ENCODE measurements at places on chromosomes 12 and 14.

GRCh38 chr12:15796493-15797141 lies 7.4 kb upstream of the EPS8 start:
- no peak for DNase-seq

DNA sequence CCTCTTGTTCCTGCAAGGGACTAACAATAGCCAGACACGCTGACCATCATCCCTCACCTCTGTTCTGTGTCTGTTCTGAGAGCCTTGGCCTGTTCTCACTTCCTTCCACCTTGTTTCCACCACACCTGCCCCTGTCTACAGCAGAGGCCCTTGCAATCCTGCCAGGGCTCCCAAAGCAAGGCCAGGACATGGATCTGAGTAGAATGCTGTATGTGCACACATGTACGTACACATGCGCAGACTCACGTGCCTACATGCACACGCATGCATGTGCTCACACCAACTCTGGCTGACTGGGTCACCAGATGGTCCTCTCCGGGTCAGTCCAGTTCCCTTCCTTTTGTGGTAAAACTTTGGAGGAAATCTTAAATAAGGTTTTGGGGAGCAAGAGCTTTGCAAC lies 133.0 kb upstream of the C14orf180 start:
- no peak for DNase-seq

- DNase-seq = no peak
Measured at GRCh38 chr12:63787306-63787705, 7.6 kb downstream of the RXYLT1 start.

DNA sequence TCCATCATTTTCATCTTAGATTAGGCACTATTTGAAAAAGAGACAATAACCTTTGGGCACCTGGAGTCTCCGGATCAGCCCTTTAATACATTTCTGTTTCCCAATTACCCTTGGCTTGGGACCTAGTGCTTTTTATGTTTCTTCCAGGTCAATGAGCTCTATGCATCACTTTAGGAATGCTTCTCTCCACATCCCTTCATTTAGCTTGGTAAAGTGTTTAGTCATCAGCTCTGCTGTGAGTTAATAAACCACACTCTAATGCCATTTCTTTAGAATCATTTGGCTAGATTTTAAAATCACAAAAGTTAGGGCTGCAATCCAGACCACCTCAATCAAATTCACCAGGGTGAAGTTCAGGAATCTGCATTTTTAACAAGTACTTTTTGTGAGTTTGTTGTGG lies 41.7 kb downstream of the RASSF9 start:
- DNase-seq = no peak

- DNase-seq = no peak
Measured at GRCh38 chr12:114530417-114530816, 124.5 kb upstream of the TBX5 start.

DNA sequence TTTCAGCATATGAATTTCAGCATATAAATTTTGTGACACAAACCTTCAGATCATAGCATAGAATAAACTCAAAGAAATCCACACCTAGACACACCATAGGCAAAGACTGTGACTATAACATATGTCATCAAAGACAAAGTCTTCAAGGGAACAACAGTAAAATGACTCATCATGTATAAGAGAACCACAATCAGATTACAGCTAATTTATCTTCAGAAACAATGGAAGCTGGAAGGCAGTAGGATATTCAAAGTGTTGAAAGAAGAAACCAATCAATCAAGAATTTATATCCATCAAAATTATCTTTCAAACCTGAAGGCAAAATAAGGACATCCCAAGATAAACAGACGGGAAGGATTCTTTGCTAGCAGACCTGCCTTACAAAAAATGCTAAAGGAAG lies 29.0 kb downstream of the DLK1 start:
- DNase-seq = no peak
